Stimulated activated CD4-positive, alpha-beta T cell treated with anti-CD3 and anti-CD28 coated beads, Interleukin-2, amount 100 ng/mL, for 24 hours (primary cell): ENCODE measurements at places on chromosomes 13 and 19.

GRCh38 chr13:32098272-32098671 lies 66.7 kb downstream of the FRY start:
- DNase-seq, result no peak

DNA sequence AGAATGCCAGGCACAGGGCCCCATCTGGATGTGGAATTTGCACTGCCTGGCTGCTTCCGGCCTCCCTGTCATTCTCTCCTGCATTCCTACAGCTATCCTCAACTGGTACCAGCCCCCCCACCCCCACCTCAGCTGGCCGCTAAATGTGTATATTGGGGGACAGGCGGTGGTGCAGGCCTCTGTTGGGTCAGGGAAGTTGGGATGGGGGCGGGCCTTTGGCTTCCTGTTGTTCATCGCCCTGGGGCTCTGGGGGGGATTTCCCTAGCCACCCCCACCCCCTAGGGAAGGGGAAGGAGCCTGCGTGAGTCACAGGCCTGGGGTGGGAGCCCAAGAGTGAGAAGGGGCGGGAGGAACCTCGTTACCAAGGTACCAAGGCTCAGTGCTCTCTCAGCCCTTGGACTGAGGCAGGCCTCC lies 10.6 kb downstream of the POU2F2 start:
- DNase-seq, result peak; percentile 86

DNA sequence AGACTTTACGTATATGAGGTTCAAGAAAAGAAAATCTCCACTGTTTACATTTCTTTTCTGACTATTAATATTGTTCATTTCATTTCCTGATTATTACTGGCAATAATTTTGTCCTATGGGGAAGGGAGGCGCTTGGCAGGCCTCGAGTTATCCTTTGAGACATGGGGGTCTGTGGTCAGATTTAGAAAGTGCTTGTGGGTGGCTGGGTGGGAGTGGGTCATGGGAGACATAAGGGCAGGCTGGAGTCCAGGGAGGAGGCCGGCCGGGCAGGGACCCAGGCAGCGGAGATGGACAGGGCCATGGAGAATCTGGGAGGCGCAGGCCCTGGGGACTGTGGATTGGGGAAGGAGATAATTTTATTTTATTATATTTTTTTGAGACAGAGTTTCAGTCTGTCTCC lies 40.1 kb downstream of the LTBP4 start:
- no peak for DNase-seq

DNA sequence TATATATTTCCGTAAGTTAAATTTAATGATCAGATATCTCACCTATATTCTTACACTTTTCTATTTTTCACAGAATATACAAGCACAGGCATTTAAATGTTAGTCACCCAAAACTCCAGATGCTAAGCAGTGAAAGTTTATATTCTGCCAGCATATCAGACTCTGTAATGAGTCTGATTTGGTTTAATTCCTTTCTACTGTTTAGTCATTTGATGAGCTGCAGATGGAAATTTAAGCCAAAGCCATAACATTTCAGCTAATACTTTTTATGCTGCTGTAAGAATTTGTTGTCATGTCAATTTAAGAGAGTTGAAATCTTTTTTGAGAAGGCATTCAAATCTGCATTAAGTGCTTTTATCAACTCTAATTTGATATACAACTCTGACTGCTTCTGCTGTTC lies 8.0 kb downstream of the FRY start:
- DNase-seq, result no peak

- DNase-seq, result no peak
Observed at GRCh38 chr19:11154683-11155047, 917 bp downstream of the SPC24 start.

GRCh38 chr13:103430368-103430767 lies 364.2 kb upstream of the SLC10A2 start:
- no peak for DNase-seq

GRCh38 chr19:2615782-2616181 lies 86.7 kb downstream of the GNG7 start:
- no peak for DNase-seq

GRCh38 chr19:54492568-54492967 lies 10.1 kb upstream of the LAIR2 start:
- no peak for DNase-seq
